Psoas muscle (tissue), 8 donors: ENCODE measurements at places on chromosomes 12 and 14. TPM values are rescaled to one million over a fixed set of nuclear protein-coding genes. Genes with fewer than 3 reads are reported as not detected.

Gene ARF6
- 26.9 TPM for polyA plus RNA-seq

Gene TECPR2
- polyA plus RNA-seq, result 19.9 TPM

Gene HPD
- 1.6 TPM for polyA plus RNA-seq

Gene TMEM117
- polyA plus RNA-seq, result 1.9 TPM

Gene OVCH1
- polyA plus RNA-seq, result 0.18 TPM

Gene BEGAIN
- polyA plus RNA-seq, result not detected

GRCh38 chr12:100234591-100235304 lies 32.1 kb downstream of the DEPDC4 start:
- no peak for DNase-seq

- no peak for DNase-seq
Observed at GRCh38 chr14:104792945-104793702, 2.4 kb downstream of the AKT1 start.

GRCh38 chr12:18394742-18395141 lies 133.4 kb downstream of the PIK3C2G start:
- DNase-seq, result no peak

DNA sequence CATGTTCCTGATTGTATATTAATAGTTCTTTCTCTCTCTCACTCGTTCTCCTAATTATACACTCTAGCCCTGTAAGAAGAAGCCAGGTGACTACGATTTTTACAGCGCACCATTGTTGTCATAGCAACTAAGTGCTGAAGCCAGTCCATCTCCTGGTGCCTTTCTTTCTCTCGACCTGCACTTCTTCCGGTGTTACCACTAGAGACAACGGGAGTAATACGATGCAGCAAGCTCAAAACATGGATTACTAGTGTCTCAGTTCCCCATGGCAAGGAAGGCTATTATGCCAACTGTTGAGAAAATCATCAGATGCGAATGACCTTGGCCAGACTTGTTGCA lies 40.8 kb upstream of the DCD start:
- no peak for DNase-seq

GRCh38 chr12:94074980-94075629 lies 73.3 kb upstream of the PLXNC1 start:
- peak; percentile 65 for DNase-seq

GRCh38 chr12:3122841-3123678 lies 45.9 kb downstream of the TSPAN9 start:
- peak; percentile 87 for DNase-seq

- no peak for DNase-seq
Observed at GRCh38 chr12:27013611-27014084, 536 bp downstream of the TM7SF3 start.

DNA sequence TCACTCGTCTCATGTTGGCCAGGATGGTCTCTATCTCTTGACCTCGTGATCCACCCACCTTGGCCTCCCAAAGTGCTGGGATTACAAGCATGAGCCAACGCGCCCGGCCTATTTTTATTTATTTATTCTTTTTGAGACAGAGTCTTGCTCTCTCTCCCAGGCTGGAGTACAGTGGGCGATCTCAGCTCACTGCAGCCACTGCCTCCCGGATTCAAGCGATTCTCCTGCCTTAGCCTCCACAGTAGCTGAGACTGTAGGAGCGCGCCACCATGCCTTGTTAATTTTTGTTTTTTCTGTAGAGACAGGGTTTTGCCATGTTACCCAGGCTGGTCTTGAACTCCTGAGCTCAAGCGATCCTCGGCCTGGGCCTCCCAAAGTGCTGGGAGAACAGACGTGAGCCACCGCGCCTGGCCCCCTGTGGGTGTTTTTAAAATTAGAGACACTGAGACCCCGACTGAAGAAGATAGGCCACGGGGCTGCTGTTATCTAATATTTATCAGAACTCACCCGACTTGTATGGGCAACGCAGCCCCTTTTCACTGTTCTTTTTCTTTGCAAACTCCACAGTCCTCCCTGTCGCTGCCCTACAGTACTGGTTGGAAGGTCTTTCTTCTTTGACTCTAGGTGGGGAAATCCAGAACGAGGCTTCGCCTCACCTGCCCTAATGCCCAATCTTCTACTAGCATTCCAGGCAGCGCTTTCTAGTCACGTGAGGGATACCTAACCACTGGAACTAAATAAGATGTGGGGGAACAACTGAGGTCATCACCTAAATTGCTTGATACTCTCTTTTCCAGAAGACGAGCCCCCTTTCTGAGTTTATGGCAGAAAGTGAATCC lies 1.4 kb upstream of the GABARAPL1 start:
- no peak for DNase-seq

- no peak for DNase-seq
Observed at GRCh38 chr12:43578782-43579181, 26.8 kb upstream of the ADAMTS20 start.

- DNase-seq, result no peak
Observed at GRCh38 chr12:27542628-27543027, 18.6 kb downstream of the PPFIBP1 start.

- DNase-seq, result no peak
Observed at GRCh38 chr12:42070036-42070435, 74.6 kb downstream of the GXYLT1 start.
